Left ventricle myocardium superior (tissue), 1 donor: ENCODE measurements at places on chromosomes 7 and 10. TPM values are rescaled to one million over a fixed set of nuclear protein-coding genes. Genes with fewer than 3 reads are reported as not detected.

DNA sequence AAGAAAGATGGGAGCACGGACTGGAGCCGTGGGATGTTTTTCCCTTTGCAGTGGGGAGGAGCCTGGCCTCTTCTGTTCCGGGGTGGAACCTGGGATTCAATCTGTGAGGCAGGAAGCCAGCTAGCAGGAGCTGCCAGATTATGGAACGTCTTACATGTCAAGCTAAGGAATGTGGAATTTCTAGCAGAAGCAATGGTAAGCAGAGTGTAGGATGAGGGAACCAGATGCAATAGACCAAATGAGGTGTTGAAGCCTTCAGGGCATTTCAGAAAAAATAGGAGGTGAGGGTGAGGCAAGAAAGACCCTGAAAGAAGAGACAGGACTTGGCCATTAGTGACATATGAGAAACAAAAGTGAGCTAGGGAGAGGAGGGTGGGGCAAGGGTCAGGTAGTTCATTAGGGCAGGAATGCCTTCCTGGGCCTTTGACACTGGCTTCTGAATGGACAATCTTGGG is 105.5 kb downstream of the CHN2 start:
- no peak for DNase-seq

GRCh38 chr10:104608091-104608828 is 32.8 kb upstream of the SORCS3 start:
- no peak for DNase-seq

The EGR2 gene
- 0.55 TPM for total RNA-seq

DNA sequence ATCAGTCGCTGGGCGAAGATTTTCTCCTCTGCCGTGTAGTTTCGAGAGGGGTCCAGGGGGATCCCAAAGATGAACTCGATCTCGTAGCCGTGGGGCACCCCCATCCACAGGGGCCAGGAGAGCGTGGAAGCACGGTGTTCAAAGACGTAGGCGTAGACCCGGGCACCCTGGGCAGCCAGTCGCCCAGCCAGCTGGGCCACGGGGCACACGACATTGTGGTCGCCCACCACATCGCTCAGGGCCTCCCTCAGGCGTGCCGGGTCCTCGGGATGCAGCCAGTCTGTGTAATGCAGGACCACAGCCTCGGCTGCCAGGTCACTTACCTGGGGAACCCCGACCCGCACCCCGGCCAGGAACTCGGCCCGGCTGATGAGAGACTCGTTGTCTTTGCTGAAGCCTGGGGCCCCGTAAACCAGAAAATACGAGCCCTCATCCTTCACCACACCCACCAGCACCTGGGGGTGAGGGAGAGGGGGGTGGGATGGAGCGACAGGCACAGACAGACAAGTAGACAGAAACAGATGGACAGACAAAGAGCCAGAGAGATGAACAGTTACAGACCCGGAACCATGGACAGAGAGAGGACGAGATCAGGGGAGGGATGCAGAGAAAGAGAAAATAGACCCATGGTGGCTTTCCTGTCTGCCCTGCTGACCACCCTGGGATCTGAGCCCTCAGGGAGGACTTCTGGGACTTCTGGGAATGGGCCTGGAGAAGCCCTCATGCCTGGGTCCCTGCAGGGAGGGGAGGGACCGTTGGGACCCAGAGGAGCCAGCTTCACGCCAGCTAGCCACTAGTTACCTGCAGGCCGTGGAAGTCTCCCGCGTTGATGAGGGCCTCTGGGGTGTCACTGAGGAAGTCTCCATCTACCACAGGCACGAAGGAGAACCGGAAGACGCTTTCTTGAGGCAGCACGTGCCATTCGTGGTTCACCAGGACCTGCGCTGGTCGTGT is 3.0 kb downstream of the ACHE start:
- no peak for DNase-seq

DNA sequence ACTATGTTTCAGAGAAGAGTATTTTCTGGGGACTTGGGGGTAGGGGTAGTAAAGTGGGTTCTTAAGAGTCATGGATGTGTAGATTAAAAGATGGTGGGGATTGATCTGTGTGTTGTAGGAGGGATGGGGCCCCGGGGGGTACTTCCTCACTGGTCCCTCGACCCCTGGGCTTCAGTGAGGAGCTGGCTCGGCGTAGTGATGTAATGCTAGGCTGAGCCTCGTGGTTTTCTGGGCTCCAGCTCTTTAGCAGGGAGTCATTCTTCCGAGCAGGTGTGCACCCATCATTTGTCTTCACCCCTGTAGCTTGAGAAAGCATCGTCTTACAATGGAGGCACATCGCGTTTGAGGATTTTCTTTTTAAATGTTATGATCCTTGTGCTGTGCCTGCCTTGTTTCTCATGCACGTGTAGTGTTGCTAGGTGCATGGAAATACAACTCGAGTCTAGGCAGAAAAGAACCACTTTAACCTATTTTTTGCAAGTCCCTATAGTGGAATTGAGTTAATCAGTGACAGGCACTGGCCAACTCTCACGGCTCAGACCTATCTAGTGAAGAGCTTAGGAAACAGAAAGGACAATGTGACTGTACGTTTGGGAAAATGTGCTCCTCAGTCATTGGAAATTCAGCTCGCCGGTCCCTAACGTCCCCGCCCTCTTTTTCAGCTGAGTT is 106.1 kb upstream of the BTBD16 start:
- no peak for DNase-seq

The IKZF1 gene
- total RNA-seq, result 3.7 TPM

DNA sequence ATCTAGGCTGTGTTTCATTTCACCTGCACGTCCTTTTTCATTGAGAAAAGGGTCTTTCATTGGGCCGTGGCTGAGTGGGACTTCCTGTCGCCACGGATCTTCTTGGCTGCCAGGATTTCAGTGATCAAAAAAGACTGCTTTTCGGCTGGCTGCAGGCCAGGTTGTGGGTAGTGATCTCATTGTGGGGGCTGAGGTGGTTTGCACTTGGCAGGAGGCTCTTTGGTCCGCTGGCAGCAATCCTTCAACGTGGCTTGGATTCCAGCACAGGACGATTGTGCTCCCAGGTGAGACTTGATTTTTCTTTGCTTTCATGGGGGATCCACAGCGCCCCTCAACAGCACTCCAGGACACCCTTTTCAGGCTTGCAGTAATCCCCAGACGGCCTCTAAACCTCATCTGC is 29.0 kb upstream of the ZNF273 start:
- DNase-seq, result no peak

The NUTM2B gene
- 1.2 TPM for total RNA-seq

The SPRN gene
- total RNA-seq, result not detected

- no peak for DNase-seq
Observed at GRCh38 chr7:68964060-68964459, 634.2 kb upstream of the AUTS2 start.

DNA sequence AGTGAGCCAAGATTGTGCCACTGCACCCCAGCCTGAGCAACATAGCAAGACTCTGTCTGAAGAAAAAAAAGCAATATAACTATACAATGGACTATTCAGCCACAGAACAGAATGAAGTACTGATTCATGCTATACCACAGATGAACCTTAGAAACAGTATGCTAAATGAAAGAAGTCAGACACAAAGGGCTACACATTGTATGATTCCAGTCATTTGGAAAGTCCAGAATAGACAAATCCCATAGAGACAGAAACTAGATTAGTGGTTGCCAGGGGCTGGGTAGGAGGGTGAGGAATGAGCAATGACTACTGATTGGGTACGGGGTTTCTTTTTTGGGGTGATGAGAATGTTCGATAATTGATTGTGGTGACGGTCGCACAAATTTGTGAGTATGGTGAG is 9.6 kb upstream of the CFAP70 start:
- DNase-seq, result no peak

DNA sequence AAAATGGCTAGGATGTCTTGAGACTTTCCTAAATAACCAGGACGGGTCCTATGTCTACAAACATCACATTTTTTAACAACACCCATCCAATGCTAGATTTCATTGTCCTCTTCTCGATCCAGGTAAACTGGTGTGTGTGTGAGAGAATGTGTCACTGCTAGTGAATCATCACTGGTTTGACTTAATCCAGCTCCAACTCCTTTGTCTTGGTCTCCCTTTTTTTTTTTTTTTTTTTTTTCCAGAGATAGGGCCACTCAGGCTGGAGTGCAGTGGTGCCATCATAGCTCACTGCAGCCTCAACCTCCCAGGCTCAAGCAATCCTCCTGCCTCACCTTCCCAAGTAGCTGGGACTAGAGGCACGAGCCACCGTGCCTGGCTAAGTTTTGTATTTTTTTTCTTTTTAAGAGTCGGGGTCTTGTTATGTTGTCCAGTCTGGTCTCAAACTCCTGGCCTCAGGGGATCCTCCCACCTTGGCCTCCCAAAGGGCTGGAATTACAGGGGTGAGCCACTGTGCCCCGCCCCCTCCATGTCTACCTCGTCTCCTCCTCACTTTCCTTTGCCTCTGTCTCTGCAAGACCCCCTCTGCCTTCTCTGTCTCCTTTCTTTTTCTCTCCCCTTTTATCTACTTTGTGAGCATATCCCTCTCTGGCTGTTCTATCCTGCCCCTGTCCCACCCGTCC is 2.2 kb upstream of the UFSP1 start:
- DNase-seq, result no peak

- DNase-seq, result no peak
Observed at GRCh38 chr7:2404714-2405119, 1.3 kb downstream of the CHST12 start.

- DNase-seq, result no peak
Observed at GRCh38 chr7:66847879-66848790, 72.9 kb upstream of the TMEM248 start.

GRCh38 chr7:946256-946996 is 8.1 kb downstream of the ADAP1 start:
- peak; percentile 9 for DNase-seq

DNA sequence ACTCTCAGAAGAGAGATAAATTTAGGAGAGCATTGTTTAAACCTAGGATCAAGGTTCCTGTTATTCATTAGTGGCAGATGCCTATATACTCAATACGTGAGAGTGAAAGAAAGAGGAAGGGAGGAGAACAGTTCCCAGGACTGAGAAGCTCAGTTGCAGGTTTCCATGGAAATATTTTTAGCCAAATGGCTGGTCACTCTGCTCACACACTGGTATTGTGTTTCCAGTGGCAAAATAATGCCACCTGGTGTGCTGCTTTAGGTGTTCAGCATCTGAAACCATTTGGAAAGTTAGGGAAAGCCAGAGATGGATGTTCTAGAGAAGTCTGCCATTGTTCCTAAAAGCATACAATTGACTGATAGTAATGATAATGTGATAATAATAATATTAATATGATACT is 827.7 kb downstream of the SORCS3 start:
- DNase-seq, result no peak

The DKK1 gene
- total RNA-seq, result not detected

- no peak for DNase-seq
Observed at GRCh38 chr7:139699640-139700504, 77.9 kb downstream of the HIPK2 start.

DNA sequence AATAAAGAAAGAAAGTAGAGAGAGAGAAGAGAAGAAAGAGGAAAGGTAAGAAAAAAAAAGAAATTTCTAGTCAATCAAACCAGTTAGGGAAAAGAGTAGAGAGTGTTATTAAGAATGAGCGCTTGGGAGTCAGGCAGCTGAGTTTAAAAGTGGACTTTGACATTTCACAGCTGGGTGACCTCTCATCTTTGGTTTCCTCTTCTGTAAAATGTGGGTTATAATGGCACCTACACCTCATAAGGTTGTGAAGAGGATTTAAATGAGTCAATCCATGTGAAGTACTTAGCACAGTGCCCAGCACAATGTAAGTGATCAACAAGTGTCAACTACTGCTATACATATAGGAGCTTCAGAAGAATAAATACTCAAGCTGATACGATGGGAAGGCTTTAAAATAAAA is 12.2 kb downstream of the HOXA1 start:
- no peak for DNase-seq

- no peak for DNase-seq
Observed at GRCh38 chr7:26321435-26321834, 29.8 kb downstream of the SNX10 start.

- DNase-seq, result no peak
Observed at GRCh38 chr7:2583798-2584580, 25.2 kb downstream of the IQCE start.

- peak; percentile 79 for DNase-seq
Observed at GRCh38 chr10:86632009-86632800, 22.1 kb upstream of the OPN4 start.
